ENCODE measurements at places on chromosomes 6 and 20.

DNA sequence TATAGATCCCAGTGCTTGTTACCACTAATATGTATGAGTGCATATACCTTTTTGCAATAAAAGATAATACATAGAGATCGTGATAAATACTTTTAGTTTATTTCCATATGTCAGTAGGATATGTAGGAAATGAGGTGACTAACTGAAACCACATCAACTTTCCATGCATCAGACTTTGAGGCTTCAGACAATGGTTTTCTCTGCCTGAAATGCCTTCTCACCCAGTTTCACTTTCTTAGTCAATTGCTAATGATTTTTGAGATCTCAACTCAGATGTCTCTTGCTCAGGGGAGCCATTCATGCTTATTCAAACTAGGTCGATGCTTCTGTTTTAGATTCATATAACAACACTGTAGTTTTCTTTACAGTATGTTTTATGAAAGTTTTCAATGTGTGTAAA lies 626.6 kb upstream of the ADGRB3 start:
- no peak for DNase-seq

- DNase-seq = no peak
Observed at GRCh38 chr6:167200806-167201205, 43.0 kb upstream of the GPR31 start.

- DNase-seq = no peak
Observed at GRCh38 chr20:53079261-53079691, 107.1 kb downstream of the TSHZ2 start.

DNA sequence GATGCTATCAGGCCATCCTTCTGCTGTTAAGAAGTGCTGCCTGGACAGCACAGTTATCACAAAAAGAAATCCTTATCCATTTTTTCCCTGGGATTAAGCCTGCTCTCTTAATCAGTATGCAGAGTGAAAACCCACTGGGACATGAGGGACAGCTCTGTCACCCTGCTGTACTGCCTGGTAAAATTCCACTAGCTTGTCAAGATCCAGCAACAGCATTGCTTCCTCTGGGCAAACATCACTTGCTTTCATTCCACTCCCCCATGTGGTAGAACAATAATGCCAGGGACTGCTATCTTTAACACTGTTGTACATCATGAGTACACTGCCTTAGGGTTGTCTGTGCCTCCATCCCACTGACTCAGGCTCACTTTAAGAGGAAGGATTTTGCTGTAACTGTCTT lies 331.3 kb downstream of the KIF16B start:
- DNase-seq = no peak

GRCh38 chr20:59165396-59165795 lies 1.8 kb downstream of the ZNF831 start:
- DNase-seq = no peak

GRCh38 chr6:52310932-52311331 lies 26.4 kb upstream of the MCM3 start:
- DNase-seq = no peak

- no peak for DNase-seq
Observed at GRCh38 chr20:9025643-9026042, 43.2 kb upstream of the PLCB4 start.

GRCh38 chr6:121437851-121438651 lies 2.6 kb downstream of the GJA1 start:
- no peak for DNase-seq

- DNase-seq = no peak
Observed at GRCh38 chr6:64926051-64926450, 781.0 kb downstream of the EYS start.

GRCh38 chr6:80959034-80959433 lies 793.4 kb downstream of the TENT5A start:
- no peak for DNase-seq

DNA sequence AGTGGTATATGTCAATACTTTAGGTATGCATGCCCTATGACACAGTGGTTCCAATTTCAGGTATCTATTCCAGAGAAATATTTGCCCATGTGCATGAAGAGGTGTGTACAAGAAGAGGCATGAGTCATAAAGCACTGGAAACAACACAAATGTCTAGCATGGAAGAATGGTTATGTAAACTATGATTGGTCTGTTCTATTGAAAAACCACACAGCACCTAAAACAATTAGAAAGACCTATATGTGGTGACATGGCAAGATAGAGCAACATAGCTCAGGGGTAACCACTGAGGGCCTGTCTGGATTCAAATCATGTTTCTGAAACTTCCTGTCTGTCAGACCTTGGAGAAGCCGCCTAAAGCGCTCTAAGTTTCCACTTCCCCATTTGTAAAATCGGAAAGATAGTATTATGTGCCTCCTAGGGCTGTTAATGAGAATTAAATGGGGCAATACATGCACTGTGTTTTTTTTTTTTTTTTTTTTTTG lies 76.0 kb upstream of the SHLD1 start:
- DNase-seq = no peak

DNA sequence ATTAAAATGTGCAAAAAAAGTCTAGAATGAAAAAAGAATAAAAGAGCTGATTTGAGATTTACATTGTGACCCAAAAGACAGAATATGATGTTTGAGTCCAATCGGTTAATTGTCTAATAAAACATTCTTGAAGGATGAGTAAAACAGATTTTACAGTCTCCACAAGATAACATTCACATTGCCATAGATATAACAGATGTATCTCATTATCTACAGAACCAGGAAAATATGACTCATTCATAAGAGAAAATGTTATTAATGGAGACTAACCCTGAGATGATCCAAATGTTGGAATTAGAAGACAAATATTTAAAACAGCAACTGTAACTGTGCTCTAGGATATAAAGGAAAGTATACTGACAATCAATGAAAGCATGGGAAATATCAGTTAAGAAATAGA lies 141.7 kb downstream of the RFX6 start:
- DNase-seq = no peak

GRCh38 chr6:11050731-11051130 lies 6.6 kb upstream of the ELOVL2 start:
- no peak for DNase-seq

DNA sequence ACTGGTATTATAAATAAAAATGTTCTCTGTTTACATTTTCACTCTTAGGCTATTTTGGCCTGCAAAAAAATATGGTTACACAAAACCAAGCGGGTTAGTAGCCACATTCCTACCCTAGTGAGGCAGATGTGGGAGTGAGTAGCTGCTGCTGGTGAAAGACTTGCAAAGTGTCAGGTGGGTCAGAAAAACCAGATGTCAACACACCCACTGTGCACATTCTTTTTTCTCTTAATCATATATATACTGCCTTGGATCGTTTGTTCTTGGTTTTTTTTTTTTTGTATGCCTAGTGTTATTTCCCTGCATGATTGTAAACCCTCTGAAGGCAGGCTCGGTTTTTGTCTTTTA lies 68.0 kb upstream of the TFB1M start:
- DNase-seq = no peak

DNA sequence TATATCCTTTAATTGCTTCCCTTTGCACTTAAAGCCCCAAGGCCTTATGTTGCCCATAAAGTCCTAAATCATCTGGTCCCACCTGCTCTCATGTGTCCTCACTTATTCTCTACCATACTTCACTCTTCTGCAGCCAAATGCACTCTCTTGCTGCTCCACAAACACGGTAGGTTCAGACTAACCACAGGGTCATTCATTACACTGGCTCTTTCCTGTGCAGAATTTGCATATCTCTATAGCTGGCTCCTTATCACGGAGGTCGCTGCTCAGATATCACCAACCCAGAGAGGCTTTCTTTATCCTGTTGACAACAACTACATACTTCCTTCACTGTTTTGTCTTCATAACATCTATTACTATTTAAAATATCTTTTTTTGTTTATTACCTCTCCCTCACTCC lies 86.8 kb downstream of the MOXD1 start:
- no peak for DNase-seq

GRCh38 chr6:36523936-36524499 lies 23.3 kb downstream of the STK38 start:
- no peak for DNase-seq

Measured in GOT3 (cell line).